Activated naive CD4-positive, alpha-beta T cell (primary cell): ENCODE measurements at places on chromosomes 4 and X.

DNA sequence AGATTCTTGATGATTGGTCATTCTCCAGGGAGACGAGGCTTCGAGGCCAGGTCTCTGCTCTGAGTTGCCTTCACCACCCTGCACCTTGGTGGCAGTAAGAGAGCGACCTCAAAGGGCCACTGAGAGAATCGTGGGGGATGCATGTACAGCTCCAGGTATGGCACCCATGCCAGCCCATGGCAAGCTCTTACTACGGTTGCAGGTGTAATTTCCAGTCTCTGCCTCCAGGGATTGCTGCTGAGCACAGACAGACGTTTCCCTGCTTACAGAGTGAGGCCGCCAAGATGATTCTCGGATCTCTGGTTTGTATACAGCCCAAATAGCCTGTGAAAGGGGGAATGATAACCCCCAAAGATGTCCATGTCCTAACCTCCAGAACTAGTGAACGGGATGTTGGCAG lies 16.3 kb upstream of the DRD5 start:
- no peak for DNase-seq

DNA sequence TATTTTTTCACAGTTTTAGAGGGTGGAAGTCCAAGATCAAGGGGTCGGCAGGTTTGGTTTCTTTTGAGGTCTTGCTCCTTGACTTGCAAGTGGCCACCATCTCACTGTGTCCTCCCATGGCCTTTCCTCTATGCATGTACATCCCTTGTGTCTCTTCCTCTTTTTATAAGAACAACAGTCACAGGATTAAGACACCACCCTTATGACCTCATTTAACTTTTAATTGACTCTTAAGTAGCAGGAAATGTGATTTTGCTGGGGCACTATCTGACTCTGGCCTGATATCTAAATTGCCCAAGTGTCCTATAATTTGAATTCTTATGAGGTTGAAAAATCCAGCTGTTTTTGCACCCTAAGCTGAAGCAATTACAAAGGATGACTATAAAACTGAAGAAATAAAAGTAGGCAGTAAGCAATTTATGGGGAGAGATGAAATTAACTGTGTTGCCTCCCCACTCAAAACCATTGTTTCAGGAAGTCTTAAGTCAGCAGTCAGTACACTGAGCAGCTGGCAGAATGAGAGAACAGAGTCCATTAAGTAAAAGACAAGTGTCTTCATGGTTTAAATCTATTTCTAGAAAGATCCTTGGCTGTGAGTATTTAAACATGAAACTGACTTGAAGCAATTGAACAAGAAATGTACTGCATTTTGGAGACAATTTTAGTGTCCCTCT lies 601.3 kb downstream of the SPRY1 start:
- no peak for DNase-seq

DNA sequence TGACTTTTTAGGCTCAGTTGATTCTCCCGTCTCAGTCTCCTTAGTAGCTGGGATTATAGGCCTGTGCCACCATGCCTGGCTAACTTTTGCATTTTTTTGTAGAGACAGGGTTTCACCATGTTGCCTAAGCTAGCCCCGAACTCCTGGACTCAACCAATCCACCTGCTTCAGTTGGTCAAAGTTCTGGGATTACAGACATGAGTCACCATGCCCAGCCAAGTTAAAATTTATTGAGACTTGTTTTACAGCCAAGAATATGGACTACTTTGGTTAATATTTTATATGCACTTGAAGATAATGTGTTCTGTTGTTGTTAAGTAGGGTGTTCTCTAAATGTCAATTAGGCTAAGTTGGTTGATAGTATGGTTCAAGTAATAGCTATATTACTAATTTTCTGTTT lies 58.7 kb downstream of the CYTL1 start:
- DNase-seq = no peak

DNA sequence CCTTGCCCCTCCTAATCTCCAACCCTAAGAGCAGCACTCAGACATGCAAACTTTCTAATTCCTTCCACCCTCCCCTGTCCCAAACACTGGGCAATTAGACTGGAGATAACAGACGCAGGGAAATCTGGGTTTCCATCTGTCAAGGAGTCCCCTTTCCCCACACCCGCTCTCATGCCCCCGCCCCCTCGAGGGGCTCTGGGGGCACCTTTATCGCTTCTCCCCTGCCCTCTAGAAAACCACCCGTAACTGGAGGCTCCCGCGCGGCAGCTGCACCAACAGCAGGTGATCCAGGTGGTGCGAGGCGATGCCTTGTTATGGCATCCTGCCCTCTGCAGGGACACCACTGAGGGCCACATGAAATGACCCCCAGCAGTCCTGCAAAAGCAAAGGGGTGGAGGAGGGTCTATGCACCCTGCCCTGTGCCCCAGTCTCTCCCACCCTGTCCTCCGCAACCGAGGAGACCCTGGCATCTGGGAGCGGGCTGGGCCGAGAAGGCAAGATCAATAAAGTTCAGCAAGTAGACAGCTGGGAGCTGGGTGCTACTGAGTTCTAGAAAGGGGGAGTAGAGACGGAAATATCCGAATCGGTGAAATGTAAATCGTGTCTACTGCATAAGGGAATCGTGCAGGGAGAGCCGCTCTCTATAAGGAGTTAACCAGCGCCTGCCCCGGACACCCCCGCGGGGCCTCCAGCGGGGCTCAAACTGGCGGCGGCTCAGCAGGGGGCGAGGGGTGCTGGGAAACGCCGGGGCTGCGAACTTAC lies 1.6 kb downstream of the KCTD8 start:
- no peak for DNase-seq

GRCh38 chrX:114201622-114202021 lies 382.3 kb upstream of the HTR2C start:
- DNase-seq = no peak

DNA sequence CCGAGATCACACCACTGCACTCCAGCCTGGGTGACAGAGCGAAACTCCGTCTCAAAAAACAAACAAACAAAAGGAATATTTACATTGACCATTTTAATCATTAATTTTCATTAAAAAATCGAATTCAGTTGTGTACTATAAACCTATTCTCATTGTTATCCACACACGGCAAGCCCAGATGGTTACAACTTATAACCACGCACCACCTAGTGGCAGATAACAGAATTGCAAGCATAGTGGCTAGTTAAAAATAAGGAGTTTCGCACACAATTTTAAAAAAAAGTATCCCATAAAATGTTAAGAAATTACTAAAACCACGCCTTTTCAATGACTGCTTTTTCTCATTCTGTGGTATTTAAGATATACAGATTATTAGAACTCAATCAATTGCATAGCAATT lies 25.4 kb downstream of the MBNL3 start:
- no peak for DNase-seq

- DNase-seq = no peak
Measured at GRCh38 chr4:174933083-174933482, 14.9 kb downstream of the ADAM29 start.

DNA sequence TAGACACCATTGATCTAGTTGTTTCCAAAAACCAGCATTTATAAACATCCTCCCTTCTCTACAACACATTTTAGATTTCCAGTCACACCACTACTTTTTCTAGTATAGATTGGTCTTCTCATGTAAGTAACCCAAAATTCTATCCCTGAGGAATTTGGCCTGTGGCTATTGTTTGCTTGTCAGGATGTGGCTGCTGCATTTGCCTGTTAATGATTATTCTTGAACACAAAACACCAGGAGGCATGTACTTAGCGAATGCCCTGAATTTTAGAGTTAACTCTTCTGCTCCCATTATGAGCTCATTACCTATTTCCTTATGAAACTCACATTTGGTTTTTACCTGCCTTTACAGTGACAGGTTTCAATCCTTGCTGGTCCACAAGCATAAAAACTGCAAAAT lies 102.0 kb upstream of the FSTL5 start:
- DNase-seq = no peak

DNA sequence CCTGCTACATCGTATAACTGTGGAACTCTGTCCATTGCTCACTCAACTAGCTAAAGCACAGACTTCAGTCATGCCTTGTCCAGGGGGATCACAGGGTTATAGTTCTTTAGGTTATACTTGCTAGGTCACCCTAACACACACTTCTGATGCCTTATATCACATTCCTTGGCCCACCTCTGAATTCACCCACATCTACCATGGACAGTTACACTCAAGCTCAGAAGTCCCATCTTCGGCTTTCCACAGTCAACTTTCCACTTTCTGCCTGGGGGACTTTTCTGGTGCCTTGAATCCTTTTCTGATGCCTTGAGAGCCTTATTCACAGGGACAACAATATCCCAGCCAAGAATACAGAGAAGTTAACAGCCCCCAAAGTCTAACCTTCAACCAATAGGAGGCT lies 129.2 kb upstream of the MAOA start:
- DNase-seq = no peak

DNA sequence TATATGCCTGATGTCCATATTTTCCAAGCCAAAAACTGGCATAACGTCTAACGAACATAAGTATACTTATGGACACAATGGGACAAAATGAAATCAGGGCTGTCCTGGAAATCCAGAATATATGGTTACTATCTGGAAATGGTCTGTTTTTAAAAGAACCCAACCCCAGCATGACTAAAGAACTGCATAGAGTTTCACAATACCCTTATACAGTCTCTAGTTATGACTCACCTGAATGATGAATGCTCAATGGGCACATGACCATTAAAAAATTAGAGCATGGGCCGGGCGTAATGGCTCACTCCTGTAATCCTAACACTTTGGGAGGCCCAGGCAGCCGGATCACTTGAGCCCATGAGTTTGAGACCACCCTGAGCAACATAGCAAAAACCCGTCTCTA lies 31.8 kb downstream of the AMMECR1 start:
- DNase-seq = no peak

GRCh38 chrX:9785944-9786797 lies at the start of gene SHROOM2:
Gene SHROOM2 (plus strand): TSS chrX:9786429. CDS start chrX:9786546, 117 bp downstream.
- DNase-seq = no peak

DNA sequence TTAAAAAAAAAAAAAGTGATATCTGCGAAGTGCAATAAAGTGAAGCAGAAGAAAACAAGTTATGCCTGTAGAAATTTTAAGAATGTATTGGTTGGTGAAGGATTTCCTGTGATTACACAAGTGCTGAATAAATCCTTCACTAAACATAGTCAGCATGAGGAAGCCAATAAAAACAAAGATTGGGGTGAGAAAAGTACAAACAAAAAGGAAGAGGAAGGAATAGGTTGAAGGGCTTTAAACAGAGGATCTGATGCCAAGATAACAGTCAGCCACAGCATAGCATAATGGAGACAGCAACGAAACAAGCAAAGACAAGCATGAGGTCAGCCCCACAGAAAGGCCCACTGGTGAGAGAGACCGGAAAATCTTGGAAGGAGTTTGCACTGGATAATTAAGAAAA lies 372.2 kb downstream of the ADAM29 start:
- DNase-seq = no peak

- no peak for DNase-seq
Measured at GRCh38 chrX:32448320-32448719, 763.0 kb downstream of the DMD start.

- DNase-seq = no peak
Measured at GRCh38 chrX:99383786-99384185, 1026.3 kb downstream of the PCDH19 start.

DNA sequence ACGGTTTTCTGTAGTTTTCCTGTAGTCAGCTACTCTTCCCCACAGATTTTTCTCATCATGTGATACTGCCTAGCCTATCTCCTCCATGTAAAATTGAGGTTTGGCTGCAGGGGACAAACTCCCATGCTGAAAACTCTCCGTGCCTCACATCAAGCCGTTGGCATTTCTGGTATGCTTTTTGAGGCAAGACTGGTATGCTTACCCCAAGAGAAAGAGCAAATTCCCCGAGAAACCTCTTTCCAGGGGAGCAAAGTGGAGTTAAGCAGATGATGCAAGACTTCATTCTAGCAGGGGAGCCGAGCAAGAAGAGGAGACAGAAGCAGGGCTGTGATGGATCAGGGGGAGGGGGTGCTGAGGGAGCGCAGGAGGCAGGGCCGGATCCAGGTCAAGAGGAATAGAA lies 4.8 kb downstream of the SOWAHD start:
- DNase-seq = no peak

- DNase-seq = no peak
Measured at GRCh38 chr4:77073981-77074380, 1.8 kb downstream of the CCNI start.

- no peak for DNase-seq
Measured at GRCh38 chrX:153351981-153352380, 18.0 kb downstream of the ZNF275 start.

- no peak for DNase-seq
Measured at GRCh38 chrX:2550328-2551020, 49.7 kb upstream of the DHRSX start.

- DNase-seq = no peak
Measured at GRCh38 chr4:186642998-186643397, 80.7 kb downstream of the FAT1 start.

DNA sequence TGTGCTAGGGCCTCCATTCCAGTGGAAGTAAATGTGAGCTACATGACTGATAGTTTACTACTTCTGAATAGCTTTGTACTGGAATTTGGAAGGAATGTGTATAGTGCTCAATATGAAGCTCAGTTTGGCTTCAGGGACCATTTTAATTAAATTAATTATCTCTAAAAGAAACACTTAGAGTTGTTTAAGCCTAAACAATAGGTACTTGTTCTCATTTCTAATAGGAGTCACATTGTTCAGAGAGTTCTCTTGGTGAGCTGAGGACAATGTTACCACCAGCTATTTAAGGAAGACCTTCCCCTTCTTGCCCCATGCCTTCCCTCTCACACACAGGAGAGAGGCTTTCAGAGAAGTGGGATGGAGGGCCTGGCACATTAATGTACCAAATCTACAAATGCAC lies 78.3 kb downstream of the CHIC2 start:
- no peak for DNase-seq

GRCh38 chr4:161604516-161605300 lies 559.1 kb downstream of the FSTL5 start:
- DNase-seq = no peak

DNA sequence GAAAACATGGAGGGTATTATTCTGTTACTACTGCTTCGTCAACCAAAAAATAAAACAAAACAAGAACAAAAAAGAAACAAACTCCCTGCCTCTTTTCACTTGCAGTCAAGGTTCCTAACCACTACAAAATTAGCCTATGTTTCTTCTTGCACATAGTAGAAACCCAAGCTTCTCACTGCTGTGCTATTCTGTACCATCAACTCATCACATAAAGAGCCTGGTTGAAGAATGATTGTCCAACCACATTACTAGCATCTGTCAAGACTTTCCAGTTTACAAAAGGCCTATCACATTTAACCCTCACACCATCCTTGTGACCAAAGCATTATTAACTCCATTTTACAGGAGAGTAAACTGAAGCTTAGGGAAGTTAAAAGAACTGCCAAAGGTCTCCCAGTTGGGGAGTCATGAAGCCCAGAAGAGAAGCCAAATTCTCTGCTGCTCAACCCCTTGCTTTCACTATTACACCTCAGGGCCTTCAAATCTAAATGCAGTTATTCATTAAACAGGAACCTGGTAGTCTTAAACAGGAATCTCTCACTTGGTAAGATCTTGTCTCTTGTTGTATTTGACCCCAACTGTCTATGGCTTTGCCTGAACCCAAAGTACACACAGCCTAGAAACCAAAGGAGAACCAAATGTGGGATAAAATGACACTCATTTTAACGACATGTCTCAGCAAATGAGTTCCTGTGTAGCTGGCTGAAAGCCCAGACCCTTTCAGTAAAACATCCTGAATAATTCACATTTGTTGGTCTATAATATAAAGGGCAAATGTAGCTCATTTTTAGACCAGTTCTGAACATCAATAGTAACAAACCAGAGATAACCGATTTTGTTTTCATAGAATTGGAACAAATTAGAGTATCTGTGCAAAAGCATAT lies 8.6 kb downstream of the F9 start:
- DNase-seq = no peak

- DNase-seq = no peak
Measured at GRCh38 chr4:186693159-186693815, 30.4 kb downstream of the FAT1 start.

GRCh38 chr4:147733716-147734344 lies 1.9 kb downstream of the ARHGAP10 start:
- no peak for DNase-seq
